ENCODE measurements at places on chromosomes 1 and 21. TPM values are rescaled to one million over a fixed set of nuclear protein-coding genes. Genes with fewer than 3 reads are reported as not detected.

GRCh38 chr1:119818181-119818580 is 6.9 kb upstream of the REG4 start:
- ATAC-seq, result no peak

GRCh38 chr1:106223213-106223612 is 833.3 kb upstream of the PRMT6 start:
- no peak for ATAC-seq

- ATAC-seq, result no peak
Measured at GRCh38 chr1:51784997-51785421, 93.5 kb downstream of the NRDC start.

The SLC39A1 gene
- 61.9 TPM for total RNA-seq

DNA sequence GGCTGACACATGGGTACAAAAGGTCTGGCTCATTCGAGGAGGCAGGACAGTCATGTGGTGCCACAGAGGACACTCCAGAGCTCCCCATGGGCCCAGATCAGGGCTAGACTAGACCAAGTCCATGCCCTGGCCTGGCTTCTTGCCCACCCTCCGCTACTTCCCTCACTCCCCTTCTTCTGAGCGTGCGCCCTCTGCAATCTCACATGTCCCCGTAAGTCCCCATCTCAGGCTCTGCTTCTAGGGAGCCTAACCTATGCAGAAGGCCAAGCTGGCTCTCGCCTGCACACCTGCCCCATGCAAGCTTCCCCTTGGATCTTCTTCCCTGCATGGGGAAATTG is 553.6 kb downstream of the PTPRU start:
- no peak for ATAC-seq

- ATAC-seq, result no peak
Measured at GRCh38 chr1:100325415-100326324, 26.6 kb upstream of the CDC14A start.

The PLPPR4 gene
- 110 TPM for total RNA-seq

The F5 gene
- total RNA-seq, result 43.9 TPM

DNA sequence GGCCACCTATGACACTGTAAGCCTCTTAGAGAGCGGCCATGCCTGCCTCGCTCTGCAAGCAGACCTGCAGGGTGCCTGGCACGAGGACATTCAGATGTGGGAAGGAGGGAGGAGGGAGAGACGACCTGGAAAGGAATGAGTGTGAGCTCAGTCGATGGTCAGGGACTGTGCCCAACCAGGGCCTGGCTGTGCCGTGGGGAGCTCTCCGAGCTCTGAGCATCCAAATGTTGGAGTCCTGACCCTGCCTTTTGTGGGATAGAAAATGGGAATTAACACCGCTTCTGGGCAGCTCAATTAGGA is 7.3 kb downstream of the CSTB start:
- ATAC-seq, result no peak

The HAPLN2 gene
- 3.9 TPM for total RNA-seq

DNA sequence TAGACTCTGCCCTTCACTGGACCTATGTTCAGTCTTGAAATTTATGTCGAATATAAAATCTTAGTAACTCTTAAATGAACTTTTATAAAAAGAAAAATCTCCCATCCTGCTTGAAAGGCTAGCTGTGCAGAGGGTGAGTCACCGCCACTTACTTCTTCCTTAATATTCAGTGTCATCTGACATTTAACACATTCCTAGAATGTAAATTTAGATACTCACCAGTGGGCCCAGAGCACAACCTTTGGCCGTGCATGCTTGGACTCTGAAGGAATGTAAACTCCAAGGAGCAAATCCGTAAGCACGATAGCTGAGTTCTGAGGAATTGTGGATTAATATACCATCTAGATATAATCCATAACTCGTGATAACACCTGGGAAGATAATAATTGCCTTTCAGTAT is 403.3 kb downstream of the KCTD3 start:
- ATAC-seq, result no peak

DNA sequence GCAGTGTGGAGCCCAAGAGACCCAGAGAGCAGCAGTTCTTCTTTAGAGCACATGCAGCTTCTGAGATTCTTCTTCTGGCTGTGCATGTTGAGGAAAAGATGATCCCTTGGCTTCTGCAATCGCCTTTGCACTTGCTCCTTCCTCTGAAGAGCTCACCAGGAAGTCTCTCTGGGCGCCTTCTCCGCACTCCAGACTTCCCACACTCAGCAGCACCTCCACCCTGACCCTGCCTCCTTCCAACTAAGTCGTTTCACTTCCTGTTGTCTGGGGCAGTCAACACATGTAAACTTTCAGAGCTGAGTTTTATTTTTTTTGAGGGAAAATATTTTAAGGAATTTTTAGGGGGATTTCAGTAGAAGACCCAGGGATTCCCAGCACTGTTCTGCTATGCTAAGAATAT is 73.4 kb upstream of the F3 start:
- no peak for ATAC-seq

DNA sequence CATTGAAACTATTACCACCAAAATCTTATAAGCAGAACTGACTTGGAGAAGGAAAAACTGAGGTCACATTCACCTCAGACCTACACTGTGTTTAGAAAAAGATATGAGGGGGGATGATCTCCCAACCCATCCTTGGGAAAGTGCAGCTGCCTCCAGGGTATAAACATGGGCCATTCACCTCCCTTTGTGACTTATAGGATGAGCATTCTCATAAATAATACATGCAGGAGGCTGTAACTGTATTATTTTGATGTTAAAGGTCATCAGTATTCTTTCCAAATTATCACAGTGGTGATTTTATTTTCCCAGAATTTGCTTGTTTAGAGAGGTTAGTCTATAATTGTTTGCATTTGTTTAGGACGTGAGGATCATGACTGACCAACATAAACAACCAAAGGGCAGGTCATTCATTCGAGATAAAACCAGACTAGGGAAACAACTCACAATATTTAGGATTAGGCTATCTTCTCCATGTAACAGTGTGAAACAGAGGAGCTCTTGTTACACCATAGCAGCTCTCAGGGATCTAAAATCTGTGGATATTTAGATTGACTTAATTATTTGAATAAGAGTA is 109.2 kb upstream of the NR5A2 start:
- no peak for ATAC-seq

- ATAC-seq, result no peak
Measured at GRCh38 chr1:21550866-21551475, 41.7 kb downstream of the ALPL start.

The TMPRSS2 gene
- total RNA-seq, result not detected

GRCh38 chr1:109484519-109484975 is 842 bp downstream of the ATXN7L2 start:
- ATAC-seq, result no peak

- peak; percentile 81 for ATAC-seq
Measured at GRCh38 chr1:205013683-205014367, 29.2 kb upstream of the CNTN2 start.

DNA sequence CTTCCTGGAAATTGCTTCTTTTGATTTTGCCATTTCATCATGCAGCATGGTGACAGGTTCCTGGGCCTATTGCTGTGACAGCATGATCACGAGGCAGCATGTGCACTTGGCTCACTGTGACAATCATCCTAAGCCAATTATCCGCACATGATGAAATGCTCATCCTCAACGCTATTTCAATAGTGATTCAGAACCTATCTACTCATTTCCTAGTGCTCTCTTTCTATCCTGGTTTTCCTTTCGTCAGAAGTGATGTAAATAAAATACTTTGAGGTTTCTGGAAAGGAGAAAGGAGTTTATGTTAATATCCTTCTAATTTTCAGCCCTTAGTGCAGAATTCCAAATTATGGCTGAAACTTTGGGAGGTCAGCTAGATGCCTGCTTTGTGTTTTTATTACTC is 110.6 kb upstream of the ADAMTS5 start:
- no peak for ATAC-seq

DNA sequence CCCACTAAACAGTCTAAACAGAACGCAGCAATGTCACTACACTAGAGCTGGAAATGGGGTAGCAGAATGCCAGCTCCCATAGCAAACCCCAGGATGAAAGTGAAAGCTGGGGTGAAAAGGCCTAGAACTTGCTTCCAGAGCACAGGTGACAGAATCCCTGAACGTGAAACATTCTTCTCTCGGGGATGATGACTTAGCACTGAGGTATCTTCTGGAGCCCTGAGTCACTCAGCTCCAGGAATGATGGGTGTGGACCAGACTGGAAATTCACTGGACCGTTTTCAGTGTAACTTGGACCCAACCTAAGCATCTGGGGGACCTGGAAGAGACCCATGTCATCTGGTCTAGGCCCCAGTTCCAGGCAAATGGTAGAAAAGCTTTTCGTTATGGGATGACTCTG is 108.9 kb downstream of the CDC7 start:
- no peak for ATAC-seq

DNA sequence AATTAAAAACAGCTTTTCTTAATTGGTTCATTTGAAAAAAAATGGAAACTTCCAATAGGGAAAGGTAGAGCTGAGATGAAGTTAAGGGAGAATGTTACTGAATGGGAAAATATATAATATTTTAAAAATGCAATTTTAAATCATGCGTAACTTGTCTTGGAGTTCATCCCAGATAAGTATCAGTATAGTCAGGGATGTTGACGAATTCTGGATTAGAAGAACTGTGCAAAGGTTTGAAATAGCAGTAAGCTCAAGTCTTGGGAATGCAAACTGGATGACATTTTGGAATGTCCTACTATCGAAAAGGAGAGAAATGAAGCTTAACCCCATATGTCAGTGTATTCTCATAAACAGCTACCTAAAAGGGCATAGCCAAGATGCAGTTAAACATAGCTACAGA is 4.0 kb upstream of the ST6GALNAC3 start:
- no peak for ATAC-seq

The ACTN2 gene
- 0.63 TPM for total RNA-seq

- ATAC-seq, result no peak
Measured at GRCh38 chr1:174659823-174660222, 212.1 kb downstream of the GPR52 start.

- ATAC-seq, result peak; percentile 41
Measured at GRCh38 chr1:22889213-22889827, 83.3 kb downstream of the LACTBL1 start.

DNA sequence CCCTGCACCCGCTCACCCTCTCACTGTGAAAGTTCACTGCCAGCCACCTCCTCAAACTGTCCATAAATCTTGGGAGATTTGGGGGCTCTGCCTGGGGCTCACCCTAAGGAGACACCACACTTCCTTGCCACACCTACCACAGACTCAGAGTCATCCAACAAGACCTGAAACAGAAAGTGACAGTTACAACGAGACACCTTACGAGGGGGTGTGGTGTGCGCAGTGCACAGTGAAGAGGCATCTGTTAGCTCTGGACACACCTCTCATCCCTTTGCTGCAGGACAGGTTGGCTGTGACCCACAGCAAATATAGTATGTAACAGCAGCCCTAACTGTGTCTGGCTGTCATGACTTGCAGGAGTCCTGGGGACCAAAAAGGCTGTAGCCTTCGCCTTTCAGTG is 190.2 kb downstream of the NR5A2 start:
- ATAC-seq, result no peak

The CYP4Z1 gene
- not detected for total RNA-seq

GRCh38 chr1:119893238-119893791 is 3.0 kb downstream of the ADAM30 start:
- no peak for ATAC-seq

DNA sequence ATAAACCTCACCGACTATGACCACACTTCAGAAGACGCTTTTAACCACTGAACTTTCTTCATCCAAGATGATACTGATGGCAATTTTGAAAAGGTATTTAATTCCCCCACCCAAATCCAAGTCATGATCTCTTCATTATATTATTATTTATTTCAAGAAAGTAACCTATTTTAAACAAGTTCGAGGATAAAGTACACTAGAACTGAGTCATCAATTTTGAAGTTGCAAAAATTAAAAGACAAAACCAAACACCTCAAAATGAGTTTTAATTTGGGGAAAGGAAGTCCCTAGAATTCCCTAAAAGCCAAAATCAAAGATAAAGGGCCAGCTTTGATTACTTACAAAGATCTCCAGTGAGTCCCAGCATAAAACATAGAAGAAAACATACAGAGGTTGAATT is 55.4 kb upstream of the RAP1GAP start:
- ATAC-seq, result no peak

The RNU1-2 gene
- total RNA-seq, result 18,658 TPM

The MCOLN2 gene
- total RNA-seq, result 0.16 TPM

The RASAL2 gene
- 38.2 TPM for total RNA-seq

The LRIG2 gene
- total RNA-seq, result 22.6 TPM

- no peak for ATAC-seq
Measured at GRCh38 chr1:183652107-183652506, 1.0 kb downstream of the APOBEC4 start.

- no peak for ATAC-seq
Measured at GRCh38 chr1:26277719-26278118, 2.2 kb upstream of the SH3BGRL3 start.

DNA sequence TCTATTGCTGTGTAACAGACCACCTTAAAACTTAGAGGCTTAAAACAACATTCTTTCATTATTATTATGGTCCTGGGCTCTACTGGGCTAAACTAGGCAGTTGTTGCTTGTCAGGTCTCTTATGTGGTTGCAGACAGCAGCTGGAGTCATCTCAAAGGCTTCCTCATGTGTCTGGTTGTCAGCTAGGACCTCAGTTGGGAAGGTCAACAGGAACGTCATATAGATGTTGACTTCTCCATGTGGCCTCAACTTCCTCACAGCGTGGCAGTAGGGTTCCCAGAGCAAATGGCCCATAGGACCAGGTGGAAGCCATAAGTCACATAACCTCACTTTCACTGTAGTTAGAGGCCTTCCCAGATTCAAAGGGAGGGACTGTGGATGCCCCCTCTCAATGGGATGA is 15.4 kb upstream of the MEF2D start:
- ATAC-seq, result no peak

The FTCD gene
- 1.6 TPM for total RNA-seq

GRCh38 chr1:4733446-4734177 is 79.2 kb downstream of the AJAP1 start:
- peak; percentile 70 for ATAC-seq

The A3GALT2 gene
- 0.25 TPM for total RNA-seq

The FAM110D gene
- 0.52 TPM for total RNA-seq

The CACNA1E gene
- total RNA-seq, result 0.10 TPM

GRCh38 chr1:207789792-207790787 is 38.2 kb downstream of the CD46 start:
- ATAC-seq, result no peak

The MAP10 gene
- 2.2 TPM for total RNA-seq

DNA sequence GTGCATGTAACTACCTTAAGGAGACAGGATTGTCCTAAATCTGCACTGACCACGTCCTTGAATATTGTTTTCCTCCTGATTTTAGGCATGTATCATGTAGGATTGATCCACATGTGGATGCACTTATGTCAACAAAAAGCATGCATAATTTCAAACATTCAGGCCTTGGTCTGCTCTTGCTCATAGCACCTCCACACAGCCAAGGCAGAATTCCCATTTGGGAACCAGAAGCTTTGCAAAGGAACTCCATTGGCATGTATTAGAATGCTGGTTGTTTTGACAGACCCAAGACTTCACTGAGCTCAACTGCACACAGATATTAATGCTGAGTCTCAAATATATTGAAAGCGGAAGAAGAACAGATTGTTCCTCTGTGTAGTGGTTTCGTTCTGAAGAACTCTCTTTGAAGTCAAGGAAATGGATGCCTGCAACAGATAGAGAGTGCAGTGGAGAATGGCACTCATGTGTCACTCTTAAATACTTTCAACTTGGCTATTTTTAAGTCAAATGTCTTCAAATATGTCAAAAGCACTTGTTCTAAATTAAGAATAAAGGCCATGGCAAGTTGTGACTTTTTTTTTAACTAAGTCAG is 387.6 kb downstream of the LTN1 start:
- no peak for ATAC-seq

- ATAC-seq, result peak; percentile 95
Measured at GRCh38 chr21:36807422-36807928, 108.6 kb downstream of the SIM2 start.

The TTC24 gene
- total RNA-seq, result not detected

The REN gene
- total RNA-seq, result 0.16 TPM

The OR10T2 gene
- not detected for total RNA-seq

GRCh38 chr21:33403786-33404585 is 773 bp downstream of the IFNGR2 start:
- ATAC-seq, result peak; percentile 79

The SPRR2G gene
- total RNA-seq, result not detected
